ENCODE measurements at places on chromosomes 4 and X. TPM values are rescaled to one million over a fixed set of nuclear protein-coding genes. Genes with fewer than 3 reads are reported as not detected.

Gene PCDH7
- 15.6 TPM for total RNA-seq

GRCh38 chr4:140249351-140249750, 95.4 kb upstream of the MAML3 start:
- no peak for DNase-seq

GRCh38 chr4:12393631-12394262, 965.1 kb upstream of the HS3ST1 start:
- DNase-seq, result no peak

Gene HUWE1
- total RNA-seq, result 141 TPM

DNA sequence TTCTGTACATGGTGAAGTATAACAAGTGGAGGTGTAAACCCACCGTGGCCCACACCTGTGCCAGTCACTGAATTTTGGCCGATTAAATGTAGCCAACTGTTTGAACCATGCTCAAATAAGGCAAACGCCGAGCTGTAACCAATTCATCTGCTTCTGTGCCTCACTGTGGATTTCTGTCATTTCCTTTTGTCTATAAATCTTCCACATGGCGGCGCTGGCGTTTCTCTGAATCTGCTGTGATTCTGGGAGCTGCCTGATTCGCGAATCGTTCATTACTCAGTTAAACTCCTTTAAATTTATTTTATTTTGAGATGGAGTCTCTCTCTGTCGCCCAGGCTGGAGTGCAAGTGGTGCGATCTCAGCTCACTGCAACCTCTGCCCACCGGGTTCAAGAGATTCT, 19.2 kb downstream of the SUPT20HL2 start:
- DNase-seq, result no peak

- no peak for DNase-seq
These were observed 294.1 kb downstream of the GBA3 start for GRCh38 chr4:22986881-22987280.

DNA sequence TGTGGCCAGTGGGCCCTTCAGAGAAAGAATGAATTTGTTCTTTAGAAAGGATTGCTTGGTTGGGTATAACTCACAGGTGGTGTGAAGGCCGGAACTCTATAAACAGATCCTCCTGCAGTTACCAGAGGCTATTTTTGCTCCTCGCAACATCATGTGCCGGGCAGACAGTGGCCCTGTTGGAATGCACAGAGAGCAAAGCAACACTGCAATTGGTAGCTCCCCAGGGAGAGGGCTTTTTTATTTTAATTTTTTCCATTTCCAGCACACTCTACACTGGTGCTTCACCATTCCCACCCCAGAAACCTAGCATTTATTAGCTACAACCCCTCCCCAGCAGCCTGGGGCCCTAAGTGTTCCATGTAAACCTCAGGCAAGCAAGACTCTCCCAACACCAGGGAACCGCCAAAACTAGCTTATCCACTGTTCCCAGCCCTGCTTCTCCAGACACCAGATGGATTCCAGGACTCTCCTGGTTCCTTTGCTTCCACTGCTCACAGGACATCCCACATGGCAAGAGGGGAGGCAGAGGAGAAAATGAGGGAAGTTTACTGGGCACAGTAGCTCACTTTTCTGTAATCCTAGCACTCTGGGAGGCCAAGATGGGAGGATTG, 75.1 kb upstream of the TMEM164 start:
- DNase-seq, result no peak

DNA sequence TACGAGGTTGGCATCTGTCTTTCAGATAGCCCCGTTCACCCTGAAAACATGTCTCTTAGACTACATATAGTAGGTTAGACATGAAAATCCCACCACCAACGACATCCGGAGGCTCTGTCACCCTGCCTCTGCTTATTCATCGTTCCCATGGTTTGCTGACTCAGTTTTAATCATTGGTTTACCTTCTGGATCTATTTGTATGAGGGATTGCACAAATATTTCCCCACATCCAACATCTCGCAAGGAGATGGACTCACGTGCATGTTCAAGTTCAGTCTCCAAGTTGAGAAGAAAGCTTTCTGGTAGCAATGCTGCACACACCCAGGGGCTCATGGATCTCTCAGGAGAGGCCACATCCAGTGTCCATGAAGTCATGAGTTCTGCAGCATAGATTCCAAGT, 10.8 kb downstream of the CETN2 start:
- no peak for DNase-seq

DNA sequence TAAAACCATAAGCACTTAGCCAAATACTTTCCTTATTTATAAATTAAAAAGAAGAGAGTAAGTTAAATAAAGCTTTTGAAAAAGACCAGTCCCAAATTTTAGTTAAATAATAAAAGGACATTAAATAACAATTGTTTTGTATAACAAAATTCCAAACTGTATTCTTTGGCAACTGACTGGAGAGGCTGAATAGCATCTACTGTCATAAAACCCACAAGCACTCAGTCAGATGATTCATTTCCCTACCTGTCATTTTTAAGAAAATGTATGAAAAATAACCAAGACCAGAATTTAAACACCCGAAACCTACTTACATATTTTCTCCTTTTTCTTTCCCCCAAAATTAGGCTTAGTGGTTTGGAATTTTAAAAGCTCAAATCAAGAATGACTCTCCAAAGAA, 32.5 kb upstream of the SMIM10L2A start:
- DNase-seq, result no peak

- DNase-seq, result no peak
These were observed 18.4 kb downstream of the MOB1B start for GRCh38 chr4:70920592-70920991.

Gene TCEAL7
- 1.3 TPM for total RNA-seq

GRCh38 chrX:118513120-118513898, 17.7 kb downstream of the DOCK11 start:
- DNase-seq, result no peak

DNA sequence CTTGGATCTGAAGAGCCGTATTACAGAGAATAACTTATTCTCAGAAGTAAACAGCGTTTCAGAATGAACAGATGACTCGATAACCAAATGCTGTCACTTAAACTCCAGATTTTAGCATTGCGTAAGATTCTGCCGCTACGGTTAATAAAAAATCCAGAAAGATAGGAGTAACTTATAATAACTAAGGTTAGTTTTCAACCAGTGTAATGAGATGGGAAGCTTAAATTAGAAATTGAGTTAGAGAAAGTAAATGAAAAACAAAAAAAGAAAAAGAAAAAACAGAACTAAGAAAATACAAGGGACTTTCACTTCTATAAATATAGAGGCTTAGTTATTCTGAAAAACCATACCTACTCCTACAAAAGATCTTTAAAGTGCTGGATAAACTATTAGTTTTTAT, 13.1 kb upstream of the PARM1 start:
- DNase-seq, result no peak

Gene EDNRA
- 1.3 TPM for total RNA-seq

GRCh38 chr4:89249716-89250361, 57.8 kb downstream of the GPRIN3 start:
- DNase-seq, result no peak

- DNase-seq, result no peak
These were observed 66.1 kb downstream of the NHSL2 start for GRCh38 chrX:71976753-71977152.

GRCh38 chr4:4752576-4753401, 106.7 kb upstream of the MSX1 start:
- DNase-seq, result no peak

DNA sequence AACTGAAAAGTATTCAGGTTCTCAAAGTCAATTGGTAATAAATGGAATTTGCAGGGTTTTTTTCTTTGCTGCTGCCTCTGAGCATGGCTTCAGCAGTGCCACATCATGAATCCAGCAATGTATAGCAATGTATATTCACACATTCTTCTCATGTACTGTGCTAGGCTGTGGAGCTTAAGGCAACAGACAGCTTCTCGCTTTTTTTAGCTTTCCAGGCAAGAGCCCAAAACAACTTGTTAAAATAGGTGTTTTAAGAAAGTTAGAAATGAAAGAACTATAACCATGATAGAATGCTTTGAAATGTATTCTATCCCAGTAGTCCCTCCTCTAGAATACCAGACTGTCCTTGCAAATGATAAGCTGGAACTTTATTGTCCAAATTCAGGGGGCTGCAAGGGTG, 30.4 kb downstream of the SMIM43 start:
- DNase-seq, result no peak

- no peak for DNase-seq
These were observed 88.9 kb downstream of the GC start for GRCh38 chr4:71694961-71695360.

Gene ZNF157
- total RNA-seq, result not detected

DNA sequence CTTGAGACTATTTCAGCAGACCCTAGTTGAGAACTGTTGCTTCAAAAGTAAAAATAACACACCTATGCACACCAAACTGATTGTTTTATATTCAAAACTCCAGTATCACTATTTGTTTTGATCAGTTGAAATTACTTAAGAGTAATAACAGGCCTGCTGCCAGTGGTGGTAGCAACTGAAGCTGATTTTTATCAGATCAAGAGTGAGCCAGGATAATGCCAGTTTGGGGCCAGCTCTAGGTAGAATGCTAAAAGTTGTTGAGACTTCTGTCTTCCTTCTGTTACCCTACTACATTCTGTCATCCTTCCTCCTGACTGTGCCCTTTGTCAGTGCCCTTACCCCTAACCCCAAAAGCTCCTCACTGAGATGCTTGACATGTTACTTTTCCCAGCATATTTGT, 228.7 kb upstream of the SPRY1 start:
- DNase-seq, result no peak

DNA sequence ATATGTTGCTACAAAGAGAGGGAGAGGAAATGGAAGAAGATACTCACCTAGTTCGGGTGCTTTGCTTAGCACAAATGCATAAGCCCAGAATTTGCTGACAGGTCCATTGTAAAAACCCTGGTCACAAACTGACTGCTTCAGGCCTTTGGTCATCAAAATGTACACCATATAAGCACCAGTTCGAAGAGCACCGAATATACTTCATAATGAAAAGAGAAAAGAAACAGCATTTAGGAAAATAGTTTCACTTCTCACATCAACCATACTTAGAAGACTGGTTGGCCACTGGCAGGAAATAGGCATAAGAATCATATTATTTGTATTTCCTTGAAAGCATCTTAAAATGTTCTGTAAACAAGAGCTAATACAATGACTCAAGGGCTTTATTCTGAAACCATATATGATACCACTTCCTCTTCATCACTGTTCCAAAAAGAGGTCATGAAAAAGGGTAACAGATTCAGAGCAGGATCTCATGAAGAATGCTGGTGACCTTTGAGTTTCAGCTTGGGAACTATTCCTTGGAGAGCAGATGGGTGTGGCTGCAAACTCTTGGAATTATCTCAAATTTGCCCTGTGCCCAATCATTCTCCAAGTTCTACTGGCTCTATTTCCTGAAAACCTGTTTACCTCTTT, 138.7 kb downstream of the ELOVL6 start:
- DNase-seq, result no peak

Gene PIR
- total RNA-seq, result 7.9 TPM

Gene PPP2R2C
- total RNA-seq, result not detected

DNA sequence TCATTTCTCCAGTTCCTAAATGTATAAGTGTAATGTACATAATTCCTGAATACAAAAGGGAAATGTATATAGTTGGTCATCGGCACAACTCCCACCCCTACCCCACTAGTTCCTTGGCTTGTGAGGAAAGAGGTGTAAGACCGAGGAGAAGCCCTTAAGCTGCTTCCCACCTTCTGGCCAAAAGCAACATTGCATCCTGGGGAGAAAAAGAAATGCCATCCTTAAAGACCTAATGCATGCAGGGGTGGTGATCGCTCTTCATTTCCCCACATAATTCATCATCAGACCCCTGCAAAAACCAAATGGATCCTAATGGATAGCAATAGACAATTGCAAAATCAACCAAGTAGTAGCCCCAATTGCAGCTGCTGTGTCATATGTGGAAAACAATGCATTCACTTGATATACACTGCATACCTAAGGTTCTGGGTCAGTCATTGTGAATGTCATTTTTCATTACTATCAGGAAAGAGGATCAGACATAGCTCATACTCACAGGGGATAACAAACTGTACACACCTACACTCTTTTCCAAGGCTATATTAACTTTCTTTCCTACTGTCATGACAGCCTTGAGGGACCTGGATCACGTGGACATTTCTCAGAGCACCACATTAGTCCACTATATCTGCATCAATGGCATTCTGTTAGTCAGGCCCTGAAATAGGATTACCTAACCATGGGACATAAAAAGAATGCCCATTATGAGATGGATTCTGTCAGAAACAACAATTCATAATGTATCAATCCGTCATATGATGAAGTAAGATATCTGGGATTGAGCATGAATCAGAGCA, 31.7 kb upstream of the NFXL1 start:
- no peak for DNase-seq

Gene TXK
- total RNA-seq, result 1.8 TPM

DNA sequence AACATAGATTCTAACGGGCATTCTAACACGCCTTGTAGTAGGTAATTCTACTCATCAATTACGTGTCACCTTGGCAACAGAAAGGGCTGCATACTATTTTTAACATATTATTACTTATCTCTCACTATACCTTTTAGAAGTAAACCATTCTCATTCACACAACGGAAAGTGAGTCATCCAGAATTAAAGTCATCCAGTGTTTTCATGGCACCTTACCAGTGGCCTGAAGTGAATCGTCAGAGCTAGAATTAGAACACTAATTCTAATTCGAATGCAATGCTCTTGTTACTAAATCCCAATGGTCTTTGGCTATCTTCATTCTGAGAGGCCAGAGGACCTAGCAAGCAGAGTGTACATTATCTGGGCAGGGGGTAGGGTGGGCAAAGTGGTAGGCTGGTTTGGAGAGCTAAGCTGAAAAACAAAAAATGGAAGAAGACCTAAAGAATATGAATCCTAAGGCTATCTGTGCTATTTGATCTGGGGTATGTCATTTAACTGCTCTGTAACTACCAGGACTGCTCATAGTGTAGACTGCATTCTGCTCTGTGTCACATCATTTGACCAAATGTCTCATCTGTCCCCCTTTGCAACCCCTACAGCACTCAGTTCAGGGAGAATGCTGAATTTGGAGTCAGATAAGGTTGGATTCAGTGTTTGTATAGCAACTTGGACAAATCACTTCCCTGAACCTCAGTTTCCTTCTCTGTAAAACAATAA, 96.5 kb downstream of the HDAC8 start:
- no peak for DNase-seq

DNA sequence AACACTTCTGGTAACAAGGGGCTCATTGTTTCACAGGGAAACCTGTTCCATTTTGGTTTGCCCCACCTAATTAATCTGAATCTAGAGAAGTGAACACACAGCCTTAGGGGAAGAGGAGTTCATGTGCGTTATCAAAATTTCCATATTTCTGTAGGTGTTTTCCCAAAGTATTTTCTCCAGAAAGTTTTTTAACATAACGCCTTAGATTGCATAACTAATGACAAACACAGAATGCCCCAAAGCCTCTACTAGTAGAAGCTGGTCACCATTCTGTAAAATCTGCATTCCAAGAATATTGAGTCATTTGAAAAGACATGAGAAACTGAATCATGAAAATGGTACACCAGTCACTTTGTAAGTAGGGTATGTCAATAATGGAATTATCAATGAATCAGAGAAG, 41.1 kb downstream of the IL13RA2 start:
- no peak for DNase-seq

GRCh38 chr4:141746026-141746425, 109.6 kb downstream of the IL15 start:
- DNase-seq, result no peak

Gene CD40LG
- total RNA-seq, result 0.24 TPM

GRCh38 chr4:38275331-38276100, 315.3 kb downstream of the PTTG2 start:
- peak; percentile 45 for DNase-seq

Gene IQCM
- total RNA-seq, result 7.2 TPM

Data from left colon (tissue), 2 donors.